ENCODE measurements at places on chromosomes 2 and 18.

- DNase-seq: no peak
Observed at GRCh38 chr2:79723830-79724229, 211.0 kb downstream of the CTNNA2 start.

DNA sequence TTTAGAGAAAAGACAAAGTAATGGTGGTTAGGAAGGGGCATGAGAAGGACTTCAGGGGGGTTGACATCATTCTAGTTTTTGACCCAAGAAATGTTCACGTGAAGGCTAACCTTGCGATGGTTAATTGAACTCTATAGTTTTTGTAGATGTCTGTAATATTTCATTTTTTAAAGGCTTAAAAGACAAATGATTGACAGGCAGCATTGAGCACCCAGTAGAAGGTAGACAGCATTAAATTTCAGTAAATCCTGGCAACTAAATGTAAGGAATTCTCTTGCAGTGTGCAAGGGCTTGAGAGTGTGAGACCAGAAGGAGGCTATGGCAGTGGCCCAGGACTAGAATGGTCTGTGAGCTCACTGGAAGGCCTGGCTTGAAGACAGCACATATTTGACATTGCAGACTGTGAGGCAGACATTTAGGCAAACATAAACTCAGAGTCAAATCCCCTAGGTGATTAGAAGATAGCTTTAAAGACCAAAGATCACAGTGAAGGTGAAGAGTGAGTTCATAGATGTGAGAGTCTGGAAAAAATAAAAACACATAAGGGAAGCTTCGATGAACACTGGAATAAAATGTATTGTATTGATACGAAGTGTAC lies 100.1 kb upstream of the MAP4K4 start:
- no peak for DNase-seq

GRCh38 chr2:175442441-175442840 lies 260.9 kb upstream of the ATP5MC3 start:
- DNase-seq: no peak

- no peak for DNase-seq
Observed at GRCh38 chr2:40329739-40330030, 122.2 kb downstream of the SLC8A1 start.

DNA sequence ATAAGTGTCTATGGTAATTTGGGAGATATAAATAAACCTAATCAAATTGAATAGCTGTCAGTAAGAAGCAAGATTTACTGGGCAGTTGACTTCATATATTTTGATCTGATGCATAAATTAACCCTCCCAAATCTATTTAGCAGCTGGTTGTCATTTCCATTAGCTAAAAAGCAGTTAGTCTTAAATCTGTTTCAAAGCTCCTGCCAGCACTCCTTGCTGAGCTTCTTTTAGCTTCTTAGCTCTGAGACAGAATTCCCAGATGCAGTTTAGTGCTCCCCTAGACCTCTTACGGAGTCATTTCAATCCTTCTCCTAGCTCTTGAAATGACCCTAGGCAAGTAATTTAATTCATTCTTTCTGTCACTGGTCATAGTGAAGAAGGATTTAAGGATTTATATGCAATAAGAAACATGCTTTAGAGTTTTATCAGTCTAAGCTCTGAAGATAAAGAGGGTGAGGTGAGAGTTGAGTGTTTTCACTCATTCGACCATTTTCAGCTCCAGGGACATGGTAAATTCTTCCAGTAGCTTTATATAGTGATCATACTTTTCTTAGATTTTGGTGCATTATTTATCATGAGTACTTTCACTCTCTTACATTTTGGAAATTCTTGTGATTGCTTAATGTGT lies 98.9 kb downstream of the PHLPP1 start:
- DNase-seq: no peak

DNA sequence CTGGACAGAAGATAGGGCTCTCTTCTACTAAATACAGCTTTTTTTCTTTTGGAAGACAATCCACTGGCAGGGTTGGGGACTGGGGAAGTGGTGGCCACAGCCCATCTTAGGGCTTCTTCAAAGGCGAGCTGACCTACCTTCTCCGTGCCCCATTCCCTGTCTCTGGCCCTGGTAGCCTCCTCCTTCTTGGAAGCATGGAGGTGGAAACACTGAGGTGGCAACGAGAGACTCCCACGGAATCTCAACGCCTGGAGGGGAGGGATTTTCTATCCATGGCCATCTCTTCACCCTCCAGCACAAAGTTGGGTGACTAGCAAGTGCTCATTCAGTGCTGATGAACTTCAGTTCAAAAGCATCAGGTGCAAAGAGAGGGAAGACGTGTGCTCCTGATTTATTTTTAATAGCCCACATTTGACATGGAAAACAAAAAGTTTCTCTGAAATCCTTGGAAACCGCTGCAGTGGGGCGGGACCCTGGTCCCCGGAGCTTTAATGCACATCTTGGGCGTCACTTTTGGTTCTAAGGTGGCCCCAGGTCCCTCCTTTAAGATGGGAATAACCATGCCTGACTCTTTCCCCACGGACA lies 633 bp upstream of the ARMC9 start:
- no peak for DNase-seq

GRCh38 chr2:153873052-153874048 lies 1.6 kb downstream of the GALNT13 start:
- DNase-seq: no peak

DNA sequence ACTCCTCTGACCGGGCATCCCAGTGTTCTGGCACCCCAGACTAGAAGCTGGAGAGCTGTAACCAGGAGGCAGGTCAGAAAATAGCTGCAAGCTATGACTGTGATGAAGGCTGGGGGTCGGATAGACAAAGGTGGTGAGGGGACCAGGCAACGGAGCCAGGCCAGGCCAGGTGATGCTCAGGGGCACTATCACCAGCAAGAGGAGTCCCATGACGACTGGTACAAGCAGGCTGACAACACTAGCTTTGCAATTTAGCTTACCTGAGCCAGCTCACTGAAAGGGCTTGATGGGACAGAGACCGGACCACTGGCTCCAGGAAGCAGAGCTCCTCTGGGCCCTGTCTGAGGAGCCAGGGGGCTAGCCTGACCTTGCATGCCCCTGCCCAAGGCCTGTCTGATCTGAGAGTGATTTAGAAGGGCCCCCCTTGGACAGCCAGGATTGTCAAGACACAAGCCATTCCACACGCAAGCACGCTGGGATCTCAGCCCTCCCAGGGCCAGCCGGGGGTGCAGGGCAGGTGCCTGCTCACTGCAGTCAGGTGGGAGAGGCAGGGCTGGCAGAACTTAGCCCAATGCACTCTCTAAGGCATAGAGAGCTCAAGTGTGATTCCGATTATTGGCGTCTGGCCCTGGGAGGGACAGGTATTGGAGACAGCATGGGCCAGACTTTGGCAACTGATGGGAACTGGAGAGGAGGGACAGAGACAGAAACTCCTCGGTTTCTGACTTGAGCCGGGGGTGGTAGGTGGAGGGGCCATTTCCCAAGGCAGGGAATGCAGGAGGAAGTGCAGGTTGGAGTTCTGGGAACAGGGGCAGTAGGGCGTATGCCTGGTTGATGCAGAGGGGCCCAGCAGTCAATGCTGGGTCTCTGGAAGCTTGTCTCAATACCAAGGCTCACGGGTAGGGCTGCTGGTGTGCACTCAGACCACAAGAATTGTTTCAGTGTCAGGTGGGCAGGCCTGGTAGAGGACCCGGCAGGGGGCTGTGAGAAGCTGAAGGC lies 47.7 kb downstream of the MYO7B start:
- DNase-seq: no peak

- DNase-seq: no peak
Observed at GRCh38 chr18:6199777-6200176, 214.9 kb downstream of the L3MBTL4 start.

DNA sequence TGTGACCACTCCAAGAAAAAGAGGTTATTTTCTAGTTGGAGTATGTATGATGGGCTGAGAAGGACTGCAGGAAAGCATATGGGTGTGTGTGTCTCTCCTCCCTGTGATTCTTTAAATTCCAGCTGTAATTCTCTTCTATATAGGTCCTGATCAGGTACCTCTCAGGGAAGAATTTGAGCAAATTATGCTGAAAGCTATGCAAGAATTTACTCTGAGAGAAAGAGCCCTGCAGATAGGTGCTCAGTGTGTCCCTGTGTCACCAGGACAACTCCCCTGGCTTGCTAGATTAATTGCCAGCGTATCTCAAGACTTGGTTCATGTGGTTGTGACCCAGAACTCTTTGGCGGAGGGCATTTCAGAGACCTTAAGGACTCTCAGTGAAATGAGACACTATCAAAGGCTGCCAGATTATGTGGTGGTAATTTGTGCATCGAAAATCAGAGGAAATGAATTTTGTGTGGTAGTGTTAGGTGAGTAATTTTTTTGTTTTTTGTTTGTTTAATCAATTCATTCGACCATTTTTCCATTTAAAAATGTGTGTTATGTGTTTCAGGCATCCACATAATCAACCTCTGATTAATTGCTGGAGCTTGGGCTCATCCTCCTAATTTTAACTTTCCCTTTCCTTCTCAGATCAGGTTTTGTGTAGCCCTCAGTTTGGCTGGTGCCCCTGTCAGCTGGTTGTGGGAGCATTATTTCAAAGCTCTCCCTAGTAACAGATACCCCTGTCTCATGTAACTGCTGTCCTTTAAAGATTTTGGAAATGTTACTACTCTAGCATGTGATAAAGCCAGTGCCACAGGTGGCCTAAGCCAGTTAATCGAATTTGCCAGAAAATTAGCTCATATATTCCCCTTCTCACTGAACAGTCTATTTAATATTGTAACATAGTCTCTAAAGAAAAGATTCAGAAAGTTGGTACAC lies 150.9 kb downstream of the ESCO1 start:
- DNase-seq: no peak

GRCh38 chr2:174840436-174840835 lies 76.2 kb upstream of the CHRNA1 start:
- no peak for DNase-seq

DNA sequence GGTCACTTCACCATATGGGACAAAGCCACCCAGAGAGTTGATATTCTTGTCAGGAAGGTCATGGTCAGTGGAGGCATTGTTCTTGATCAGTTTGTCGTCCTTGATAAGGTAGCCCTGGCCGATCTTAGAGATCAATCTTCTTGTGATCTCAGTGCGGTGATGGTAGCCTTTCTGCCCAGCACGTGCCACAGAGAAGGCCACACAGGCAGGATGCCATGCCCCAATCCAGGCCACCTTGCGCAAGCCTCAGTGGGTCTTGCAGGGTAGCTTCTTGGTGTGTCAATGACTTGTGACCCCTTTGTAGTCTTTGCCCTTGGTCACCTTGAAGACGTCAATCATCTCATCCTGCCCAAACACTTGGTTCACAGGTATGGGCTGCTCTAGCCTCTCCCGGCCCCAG lies 143.9 kb upstream of the ASB18 start:
- DNase-seq: no peak

DNA sequence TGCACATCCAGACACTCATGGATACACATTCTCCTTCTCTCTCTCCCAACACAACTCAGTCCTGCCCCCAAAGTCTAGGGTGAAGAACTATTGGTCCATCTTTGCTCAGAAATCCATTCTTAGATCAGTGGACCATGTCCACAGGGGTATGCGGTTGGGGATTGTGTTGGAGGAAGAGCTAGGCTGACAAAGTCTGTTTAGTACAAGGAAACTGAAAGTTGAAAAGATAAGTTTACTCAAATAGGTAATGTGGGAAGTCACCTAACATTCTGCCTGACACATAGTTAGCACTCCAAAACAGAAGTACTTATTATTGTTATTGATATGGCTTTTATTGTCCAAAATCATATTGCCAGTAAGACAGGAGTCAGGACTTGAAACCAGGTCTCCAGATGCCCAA lies 55.9 kb downstream of the ALK start:
- no peak for DNase-seq

DNA sequence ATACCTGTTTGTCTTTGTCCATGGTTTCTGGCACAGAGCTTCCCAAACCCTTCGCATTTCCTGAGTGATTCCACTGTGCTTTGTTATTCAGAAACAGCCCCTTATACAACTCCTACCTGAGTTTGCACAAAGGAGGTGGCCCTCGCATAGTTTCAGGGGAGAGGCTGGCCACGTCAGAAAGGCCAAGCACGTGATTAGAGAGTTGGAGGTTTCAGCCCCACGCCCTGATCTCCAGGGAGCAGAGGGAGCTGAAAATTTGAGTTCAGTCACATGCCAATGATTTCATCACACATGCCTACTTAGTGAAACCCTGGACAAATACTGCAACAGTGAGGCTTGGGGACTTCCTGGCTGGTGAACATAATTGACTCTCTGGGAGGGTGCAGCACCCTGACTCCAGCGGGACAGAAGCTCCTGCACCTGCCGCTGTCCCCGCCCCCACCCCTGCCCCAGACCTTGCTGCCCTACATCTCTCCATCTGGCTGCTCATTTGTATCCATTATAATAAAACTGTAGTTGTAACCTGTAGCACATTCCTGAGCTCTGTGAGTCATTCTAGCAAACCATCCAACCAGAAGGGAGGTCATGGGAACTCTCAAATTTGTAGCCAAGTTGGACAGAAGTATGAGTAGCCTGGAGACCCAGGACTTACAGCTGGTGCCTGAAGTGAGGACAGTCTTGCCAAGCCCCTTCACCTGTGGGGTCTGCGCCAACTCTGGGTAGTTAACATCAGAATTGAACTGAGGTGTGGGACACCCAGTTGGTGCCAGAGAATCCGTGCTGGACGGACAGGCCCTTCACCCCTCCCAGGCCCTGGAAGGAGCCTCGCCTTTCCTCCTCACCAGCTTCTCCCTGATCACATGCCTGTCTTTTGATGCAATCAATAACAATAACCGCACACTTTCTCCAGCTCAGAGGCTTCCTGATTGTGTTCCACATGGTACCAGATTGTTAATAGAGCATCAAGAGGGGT lies 224.3 kb downstream of the ANAPC1 start:
- peak; percentile 94 for DNase-seq

GRCh38 chr2:61702088-61702467 lies 151.8 kb downstream of the FAM161A start:
- DNase-seq: no peak

GRCh38 chr2:70566464-70566863 lies 12.8 kb upstream of the TGFA start:
- no peak for DNase-seq

DNA sequence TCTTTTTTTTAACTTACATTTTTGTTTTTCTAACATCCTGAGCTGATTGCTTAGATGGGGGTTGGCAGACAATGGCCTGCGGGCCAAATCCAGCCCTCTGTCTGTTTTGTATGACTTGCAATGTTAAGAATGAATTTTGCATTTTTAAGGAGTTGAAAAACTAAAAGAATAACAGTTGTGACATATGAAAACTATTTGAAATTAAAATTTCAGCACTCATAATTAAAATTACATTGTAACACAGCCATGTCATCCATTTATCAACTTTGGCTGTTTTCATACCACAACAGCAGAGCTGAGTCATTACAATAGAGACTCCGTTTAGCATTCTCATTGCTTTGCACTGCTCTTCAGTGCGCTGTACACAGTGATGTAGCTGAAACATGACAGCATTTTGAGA lies 94.1 kb upstream of the MC4R start:
- DNase-seq: no peak

- DNase-seq: no peak
Observed at GRCh38 chr2:191184457-191184856, 33.7 kb upstream of the STAT4 start.

- no peak for DNase-seq
Observed at GRCh38 chr18:56501896-56502295, 136.5 kb downstream of the TXNL1 start.

- no peak for DNase-seq
Observed at GRCh38 chr2:8219631-8220355, 462.1 kb upstream of the ID2 start.
